ENCODE measurements at places on chromosomes 6 and 20.

GRCh38 chr6:40760887-40761286, 173.7 kb upstream of the LRFN2 start:
- no peak for DNase-seq

DNA sequence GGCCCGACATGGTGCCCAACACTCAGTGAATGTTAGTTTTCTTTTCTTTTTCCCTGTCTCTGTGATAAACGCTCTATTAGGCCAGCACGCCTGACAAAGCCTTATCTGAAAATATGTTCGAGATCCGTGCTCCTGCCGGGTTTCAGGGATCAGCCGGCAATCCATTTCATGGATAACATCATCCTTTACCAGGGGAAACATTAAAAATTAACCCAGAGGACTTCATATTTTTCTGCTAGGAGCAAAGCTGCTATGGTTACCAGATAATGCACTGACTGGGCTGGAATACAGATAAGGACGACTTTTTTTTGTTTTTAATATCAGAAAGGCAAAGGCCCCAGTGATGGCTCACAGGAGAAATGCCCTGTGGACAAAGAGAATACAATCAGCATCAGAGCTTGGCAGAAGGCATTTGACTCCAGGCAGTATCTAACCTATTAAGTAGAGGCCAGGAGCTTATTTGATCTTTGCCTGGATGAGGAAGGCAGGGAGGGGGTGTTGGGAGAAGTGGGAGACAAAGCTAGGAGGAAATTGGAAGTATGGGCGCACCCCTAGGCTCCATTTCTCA, 482.0 kb upstream of the CHD6 start:
- no peak for DNase-seq

DNA sequence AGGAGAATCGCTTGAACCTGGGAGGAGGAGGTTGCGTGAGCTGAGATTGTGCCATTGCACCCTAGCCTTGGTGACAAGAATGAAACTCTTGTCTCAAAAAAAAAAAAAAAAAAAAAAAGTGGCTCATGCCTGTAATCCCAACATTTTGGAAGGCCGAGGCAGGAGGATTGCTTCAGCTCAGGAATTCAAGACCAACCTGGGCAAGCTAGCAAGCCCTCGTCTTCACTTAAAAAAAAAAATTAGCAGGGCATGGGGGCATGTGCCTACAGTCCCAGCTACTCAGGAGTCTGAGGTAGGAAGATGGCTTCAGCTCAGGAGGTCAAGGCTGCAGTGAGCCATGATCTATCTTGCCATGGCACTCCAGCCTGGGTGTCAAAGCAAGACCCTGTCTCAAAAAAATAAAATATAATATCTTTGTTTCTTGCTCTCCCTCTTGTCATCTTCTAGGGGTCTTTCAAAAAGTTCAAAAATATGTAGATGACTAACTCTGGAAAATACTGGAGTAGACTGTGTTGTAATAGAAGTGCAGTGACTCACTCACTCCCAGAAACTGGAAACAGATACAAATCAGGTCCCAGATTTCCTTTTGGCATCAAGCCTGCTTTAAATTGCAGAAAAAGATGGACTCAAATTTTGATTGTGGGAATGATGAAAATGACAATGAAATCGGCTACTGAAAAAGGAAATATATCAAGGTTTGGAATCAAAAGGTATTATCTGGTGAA, 2.8 kb upstream of the GINM1 start:
- DNase-seq, result no peak

DNA sequence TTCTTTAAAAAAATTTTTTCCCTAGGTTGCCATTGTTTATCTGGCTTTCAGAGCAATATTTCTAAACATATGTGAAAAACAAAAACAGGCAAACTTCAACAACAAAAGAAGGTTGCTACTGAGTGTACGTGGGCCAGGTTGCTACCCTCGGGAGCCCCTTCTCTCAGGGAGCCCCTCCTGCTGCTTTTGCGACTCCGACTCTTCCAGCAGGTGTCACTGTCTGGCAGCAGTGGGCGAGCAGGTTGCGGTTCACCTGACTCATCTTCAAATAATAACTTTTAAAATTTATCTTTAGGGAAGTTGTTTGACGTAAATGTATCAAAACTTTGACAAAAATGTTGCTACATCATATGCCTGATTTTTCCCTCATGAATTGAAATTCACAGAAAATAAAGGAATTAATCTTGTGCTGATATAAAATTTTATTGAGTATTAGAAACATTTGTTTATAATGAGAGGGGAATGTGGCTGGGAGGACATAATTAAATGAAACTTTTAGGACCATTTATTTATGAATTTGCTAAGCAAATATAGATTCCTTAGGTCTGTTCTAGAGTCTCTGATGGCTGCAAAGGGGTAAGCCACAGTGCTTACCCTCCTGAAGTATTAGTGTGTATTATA, 138.8 kb downstream of the HIVEP1 start:
- peak; percentile 18 for DNase-seq

- DNase-seq, result no peak
Observed at GRCh38 chr6:44475417-44475778, 87.9 kb downstream of the CDC5L start.

Data from stimulated activated CD4-positive, alpha-beta T cell treated with anti-CD3 and anti-CD28 coated beads, Interleukin-2, amount 100 ng/mL, for 4 hours (primary cell).